ENCODE measurements at places on chromosomes 12 and 14.

DNA sequence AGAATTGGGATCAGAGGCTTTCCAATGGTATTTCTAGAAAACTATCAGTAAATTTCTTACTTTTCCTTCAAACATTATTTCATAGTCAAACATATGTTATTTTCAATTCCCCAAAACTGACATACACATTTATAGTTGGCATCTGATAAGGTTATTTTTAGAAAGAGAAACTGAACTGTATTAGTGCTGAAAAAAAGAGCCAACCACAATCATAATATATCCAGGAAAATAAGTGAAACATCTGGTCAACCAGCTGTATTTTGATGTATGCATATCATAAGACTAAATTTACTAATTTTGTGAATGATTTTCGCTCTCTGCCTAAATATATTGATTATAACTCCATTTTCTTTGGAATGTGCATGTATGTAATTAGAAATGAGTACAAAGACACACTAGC, 554.2 kb downstream of the FLRT2 start:
- DNase-seq = no peak
- H3K4me1 ChIP-seq = peaks cover 2% of the 10 kb centered on the region
- H3K4me3 ChIP-seq = no peak overlapping the region
- H3K36me3 ChIP-seq = peaks cover 15% of the 10 kb centered on the region
- no peak overlapping the region for H3K27ac ChIP-seq
- H3K27me3 ChIP-seq = no peaks in the 10 kb centered on the region

DNA sequence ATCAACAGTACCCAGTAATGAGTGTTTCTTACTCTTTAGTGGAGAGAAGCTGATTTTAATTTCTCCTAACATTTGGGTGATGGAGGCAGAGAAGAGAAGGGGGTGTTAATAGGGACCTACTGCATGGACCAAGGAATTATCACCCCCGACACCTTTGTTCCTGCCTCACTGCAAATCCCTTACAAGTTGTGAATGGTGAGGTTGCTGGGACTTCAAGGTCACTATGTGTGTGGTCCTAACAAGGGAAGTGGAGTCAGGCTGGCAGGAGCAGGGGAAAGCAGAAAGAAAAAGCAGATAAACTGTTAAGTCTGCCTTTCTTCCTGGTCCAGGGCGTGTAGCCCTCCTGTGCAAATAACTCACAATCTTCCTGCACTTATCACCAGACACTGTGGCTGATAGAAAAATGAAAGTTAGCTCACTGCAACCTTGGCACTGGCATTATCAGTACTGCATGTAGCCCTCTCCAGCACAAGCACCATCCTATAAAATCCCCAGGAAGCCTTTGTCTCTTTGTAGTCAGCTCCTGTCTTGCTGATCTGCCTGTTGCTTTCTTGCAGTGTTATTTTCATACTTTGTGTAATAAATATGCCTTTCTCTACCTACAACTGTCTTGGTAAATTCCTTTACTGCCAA, 112.3 kb upstream of the DNM1L start:
- no peak overlapping the region for H3K4me3 ChIP-seq
- no peak overlapping the region for H3K27ac ChIP-seq
- H3K36me3 ChIP-seq = no peaks in the 10 kb centered on the region
- no peak for DNase-seq
- H3K4me1 ChIP-seq = no peaks in the 10 kb centered on the region

- no peak for DNase-seq
- peaks cover 11% of the 10 kb centered on the region for H3K36me3 ChIP-seq
- no peak overlapping the region for H3K4me3 ChIP-seq
Observed at GRCh38 chr12:108553799-108554198, 7.2 kb downstream of the SART3 start.

- no peaks in the 10 kb centered on the region for H3K36me3 ChIP-seq
- no peak overlapping the region for H3K27ac ChIP-seq
- H3K27me3 ChIP-seq = peaks cover 10% of the 10 kb centered on the region
Observed at GRCh38 chr12:98229540-98229924, 285.9 kb upstream of the TMPO start.

GRCh38 chr12:39835517-39836489, 216.2 kb upstream of the ABCD2 start:
- no peaks in the 10 kb centered on the region for H3K4me1 ChIP-seq
- no peak for DNase-seq
- H3K4me3 ChIP-seq = no peak overlapping the region
- H3K27me3 ChIP-seq = no peaks in the 10 kb centered on the region

GRCh38 chr12:130501821-130502220, 164.1 kb downstream of the PIWIL1 start:
- no peaks in the 10 kb centered on the region for H3K36me3 ChIP-seq
- peaks cover 3% of the 10 kb centered on the region for H3K27me3 ChIP-seq
- no peak overlapping the region for H3K27ac ChIP-seq
- H3K4me3 ChIP-seq = no peak overlapping the region

DNA sequence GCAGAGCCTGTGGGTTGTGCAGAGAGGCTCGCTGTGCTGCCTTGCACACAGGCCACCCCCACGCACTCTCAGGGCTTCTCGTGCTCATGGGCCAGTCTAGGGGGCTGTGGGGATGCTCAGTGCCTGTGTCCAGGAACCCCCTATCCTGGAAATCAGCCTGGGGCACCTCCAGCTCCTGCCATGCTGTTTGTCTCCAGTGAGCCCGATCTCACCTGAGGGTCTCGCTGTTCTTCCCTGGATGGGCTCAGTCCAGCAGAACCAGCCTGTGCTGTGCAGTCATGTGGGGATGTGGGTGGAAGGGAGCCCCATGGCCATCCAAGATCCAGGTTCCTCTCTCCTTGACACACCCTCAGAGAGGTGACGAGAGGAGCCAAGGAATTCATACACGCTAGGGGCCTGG, 26.7 kb downstream of the SERPINA1 start:
- no peak for DNase-seq
- no peaks in the 10 kb centered on the region for H3K36me3 ChIP-seq
- H3K27me3 ChIP-seq = peaks cover 25% of the 10 kb centered on the region

DNA sequence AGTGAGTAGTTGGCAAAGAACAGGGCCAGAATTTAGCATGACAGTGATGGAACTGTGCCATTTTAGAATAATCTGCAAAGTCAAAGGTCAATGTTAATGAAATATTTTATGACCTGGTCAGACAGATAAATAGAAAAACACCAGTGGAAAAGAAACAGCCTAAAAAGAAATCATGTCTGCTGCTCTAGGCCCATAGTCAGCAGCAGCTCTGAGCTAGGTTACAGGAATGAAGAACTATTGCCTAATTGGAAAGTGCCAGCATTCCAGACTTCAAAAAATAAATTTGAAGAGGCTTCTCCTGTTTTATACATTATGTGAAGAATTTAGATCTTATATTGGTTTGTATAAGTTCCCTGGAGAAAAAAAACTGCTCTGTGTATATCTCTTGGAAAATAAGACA, 9.8 kb downstream of the NPC2 start:
- H3K36me3 ChIP-seq = no peaks in the 10 kb centered on the region
- no peak overlapping the region for H3K4me3 ChIP-seq
- no peak for DNase-seq
- H3K4me1 ChIP-seq = no peaks in the 10 kb centered on the region
- no peak overlapping the region for H3K27ac ChIP-seq

DNA sequence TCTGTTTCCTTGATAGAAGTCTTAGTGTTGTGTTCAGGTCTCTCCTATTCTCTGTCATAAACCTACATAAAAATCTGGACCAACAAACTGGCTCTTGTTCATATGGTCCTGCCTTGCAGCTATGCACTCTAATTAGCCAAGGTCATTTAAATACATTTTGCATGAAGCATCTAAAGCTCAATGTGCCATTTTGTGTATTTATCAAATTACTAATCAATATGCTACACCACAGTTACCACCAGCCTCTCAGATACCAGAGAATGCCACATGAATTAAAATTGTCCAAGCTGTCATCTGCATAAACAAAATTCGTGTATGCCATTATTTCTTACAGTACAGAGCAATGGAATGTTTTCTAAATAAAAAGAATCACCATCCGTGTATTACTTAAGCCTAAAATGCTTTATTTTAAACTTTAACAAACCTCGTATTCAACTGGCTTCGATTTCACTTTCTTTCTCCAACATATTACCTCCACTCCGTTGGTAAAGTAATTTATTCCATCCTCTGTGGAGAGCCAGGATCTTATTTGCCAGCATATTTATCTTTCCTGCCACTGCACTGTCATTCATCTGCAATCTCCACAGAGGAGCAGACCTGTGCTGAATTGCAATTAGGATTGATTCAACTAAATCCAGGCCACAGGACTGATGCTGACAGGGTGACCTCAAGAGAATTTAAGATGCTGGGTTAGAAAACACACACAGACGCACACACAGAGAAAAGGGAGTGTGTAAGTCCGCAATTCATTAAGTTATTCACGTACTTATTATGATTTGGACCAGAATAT, 284.1 kb upstream of the FOXG1 start:
- no peaks in the 10 kb centered on the region for H3K4me1 ChIP-seq
- H3K27ac ChIP-seq = no peak overlapping the region
- no peaks in the 10 kb centered on the region for H3K36me3 ChIP-seq
- no peak for DNase-seq

GRCh38 chr12:6532927-6533652, 1.2 kb upstream of the GAPDH start:
- peak overlapping the region; percentile 99 for H3K4me3 ChIP-seq
- peaks cover 71% of the 10 kb centered on the region for H3K36me3 ChIP-seq
- peaks cover 43% of the 10 kb centered on the region for H3K4me1 ChIP-seq
- peak; percentile 60 for DNase-seq
- H3K27ac ChIP-seq = peak overlapping the region; percentile 99

- H3K4me3 ChIP-seq = no peak overlapping the region
- no peaks in the 10 kb centered on the region for H3K27me3 ChIP-seq
- peaks cover 11% of the 10 kb centered on the region for H3K36me3 ChIP-seq
Observed at GRCh38 chr12:131765961-131766360, 55.1 kb downstream of the SFSWAP start.

GRCh38 chr14:91689608-91690007, 42.3 kb downstream of the CATSPERB start:
- H3K27me3 ChIP-seq = no peaks in the 10 kb centered on the region
- no peak overlapping the region for H3K27ac ChIP-seq
- peaks cover 6% of the 10 kb centered on the region for H3K36me3 ChIP-seq
- no peaks in the 10 kb centered on the region for H3K4me1 ChIP-seq
- H3K4me3 ChIP-seq = no peak overlapping the region
- DNase-seq = no peak

DNA sequence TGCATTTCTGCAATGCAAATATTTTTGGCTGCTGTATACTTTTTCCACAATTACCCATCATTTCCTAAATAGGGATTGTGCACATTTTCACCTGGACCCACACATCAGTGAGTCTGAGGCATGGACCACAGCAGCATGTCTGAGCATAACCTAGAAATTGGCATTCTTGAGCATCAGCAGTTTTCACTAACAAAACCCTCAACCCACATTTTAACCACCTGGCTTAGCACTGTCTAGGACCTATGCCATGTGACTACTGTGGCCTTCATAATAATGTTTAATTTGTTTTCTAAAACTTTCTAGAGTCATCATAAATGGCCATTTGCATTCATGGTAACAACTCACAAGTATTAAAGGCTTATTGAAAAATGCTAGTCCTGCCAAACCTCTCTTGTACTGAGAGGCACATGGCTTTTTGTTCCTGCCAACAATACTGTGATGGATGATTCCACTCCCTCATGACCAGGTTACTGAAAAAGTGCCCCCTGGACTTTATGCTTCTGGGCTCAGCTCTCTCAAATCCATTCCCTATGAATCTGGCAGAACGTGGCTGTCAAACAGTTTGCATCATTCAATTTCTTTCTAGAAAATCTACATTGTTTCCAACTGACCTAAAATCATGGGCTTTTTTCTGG, 240.0 kb downstream of the MDGA2 start:
- H3K27me3 ChIP-seq = no peaks in the 10 kb centered on the region
- no peaks in the 10 kb centered on the region for H3K4me1 ChIP-seq
- H3K27ac ChIP-seq = no peak overlapping the region
- H3K36me3 ChIP-seq = no peaks in the 10 kb centered on the region
- H3K4me3 ChIP-seq = no peak overlapping the region
- no peak for DNase-seq

GRCh38 chr12:63792338-63792737, 12.6 kb downstream of the RXYLT1 start:
- H3K4me1 ChIP-seq = peaks cover 8% of the 10 kb centered on the region
- H3K36me3 ChIP-seq = peaks cover 36% of the 10 kb centered on the region
- H3K27ac ChIP-seq = no peak overlapping the region

DNA sequence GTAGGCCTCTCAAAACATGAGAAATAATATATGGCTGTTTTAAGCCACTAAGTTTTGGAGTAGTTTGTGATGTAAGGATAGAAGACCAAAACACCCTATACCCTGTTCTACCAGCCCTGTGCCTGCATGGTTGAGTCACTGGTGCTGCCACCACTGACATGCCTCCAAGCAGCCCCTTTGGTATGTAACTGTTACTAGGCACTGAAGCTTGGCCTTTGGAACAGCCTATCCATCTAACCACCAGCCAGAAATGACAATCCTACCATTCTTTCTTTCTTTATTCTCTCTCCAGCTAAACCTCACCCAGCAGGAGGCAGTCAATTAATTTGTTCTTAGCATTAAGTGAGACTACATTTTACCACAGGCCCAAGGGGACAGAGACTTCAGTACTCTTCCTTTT, 240.3 kb downstream of the MSRB3 start:
- no peak overlapping the region for H3K4me3 ChIP-seq
- no peaks in the 10 kb centered on the region for H3K36me3 ChIP-seq
- H3K27ac ChIP-seq = no peak overlapping the region
- H3K27me3 ChIP-seq = no peaks in the 10 kb centered on the region

DNA sequence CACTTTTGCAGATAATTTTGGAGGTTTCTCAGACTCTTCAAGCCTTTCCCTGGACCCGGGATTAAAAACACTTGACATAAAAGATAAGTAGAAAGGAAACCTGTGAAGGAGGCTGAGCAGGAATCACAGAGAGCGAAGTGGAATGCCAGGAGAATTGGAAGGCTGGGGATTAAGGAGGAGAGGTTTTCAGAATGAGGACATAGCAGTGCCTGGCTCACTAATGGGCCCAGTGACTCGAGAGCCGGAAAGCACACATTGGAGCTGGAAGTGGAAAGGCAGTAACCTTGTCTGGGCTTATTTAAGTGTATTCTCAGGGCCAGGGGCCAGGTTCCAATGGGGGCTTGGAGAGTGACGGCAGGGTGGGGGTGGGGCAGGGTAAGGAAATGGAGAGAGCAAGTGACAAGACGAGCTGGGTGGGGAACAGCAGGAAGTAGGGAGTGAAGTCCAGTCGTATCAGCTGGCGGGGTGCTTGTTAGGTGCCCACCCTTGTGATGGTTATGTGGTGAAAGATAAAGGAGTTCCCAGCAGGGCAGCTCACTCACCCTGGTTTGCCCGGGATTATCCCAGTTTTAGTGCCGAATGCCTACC, 13.1 kb downstream of the EVL start:
- DNase-seq = no peak
- peak overlapping the region; percentile 76 for H3K4me3 ChIP-seq
- peaks cover 60% of the 10 kb centered on the region for H3K36me3 ChIP-seq
- no peaks in the 10 kb centered on the region for H3K27me3 ChIP-seq
- peaks cover 93% of the 10 kb centered on the region for H3K4me1 ChIP-seq

- no peaks in the 10 kb centered on the region for H3K4me1 ChIP-seq
- H3K4me3 ChIP-seq = no peak overlapping the region
- H3K27me3 ChIP-seq = no peaks in the 10 kb centered on the region
Observed at GRCh38 chr14:42421377-42422078, 814.9 kb downstream of the LRFN5 start.

- H3K27ac ChIP-seq = no peak overlapping the region
- H3K27me3 ChIP-seq = no peaks in the 10 kb centered on the region
- no peak overlapping the region for H3K4me3 ChIP-seq
- no peaks in the 10 kb centered on the region for H3K36me3 ChIP-seq
Observed at GRCh38 chr14:103735439-103735814, 19.8 kb downstream of the ZFYVE21 start.
